RPMI7951 (cell line): ENCODE measurements at places on chromosomes 12 and 14. TPM values are rescaled to one million over a fixed set of nuclear protein-coding genes. Genes with fewer than 3 reads are reported as not detected.

Gene TMEM263
- total RNA-seq = 48.6 and 60.6 TPM in 2 replicates

Gene HSP90AA1
- total RNA-seq = 282 and 315 TPM in 2 replicates

Gene COX8C
- not detected in 2 replicates for total RNA-seq

Gene EML1
- 3.3 and 8.2 TPM in 2 replicates for total RNA-seq

Gene CLEC1A
- 0.12 TPM in 1 of 2 replicates, not detected in the other for total RNA-seq

Gene MUCL1
- total RNA-seq = not detected in 2 replicates

Gene SERPINA9
- not detected in 2 replicates for total RNA-seq

Gene B4GALNT1
- 11.9 and 14.4 TPM in 2 replicates for total RNA-seq

Gene AP1G2
- 7.5 and 7.8 TPM in 2 replicates for total RNA-seq

Gene TEX52
- not detected in 2 replicates for total RNA-seq
